AG04450 (cell line): ENCODE measurements at places on chromosomes 13 and 19. TPM values are rescaled to one million over a fixed set of nuclear protein-coding genes. Genes with fewer than 3 reads are reported as not detected.

PSG7 gene
- polyA plus RNA-seq, result 0.10 TPM in 2 replicates

LAIR1 gene
- not detected in 2 replicates for polyA plus RNA-seq

MEIOSIN gene
- polyA plus RNA-seq, result not detected in 2 replicates

CCDC9 gene
- polyA plus RNA-seq, result 5.0 and 6.6 TPM in 2 replicates

KISS1R gene
- not detected in 2 replicates for polyA plus RNA-seq

ZNF581 gene
- 19.1 and 22.9 TPM in 2 replicates for polyA plus RNA-seq

LGI4 gene
- polyA plus RNA-seq, result 0.07 TPM in 1 of 2 replicates, not detected in the other

OR7G2 gene
- polyA plus RNA-seq, result not detected in 2 replicates

SERPINE3 gene
- not detected in 2 replicates for polyA plus RNA-seq

ZNF565 gene
- 3.3 and 3.4 TPM in 2 replicates for polyA plus RNA-seq

LPAR6 gene
- polyA plus RNA-seq, result 5.2 and 10.5 TPM in 2 replicates

- no peak for DNase-seq
These were observed 11.0 kb upstream of the ZNF823 start for GRCh38 chr19:11749751-11750150.

DNA sequence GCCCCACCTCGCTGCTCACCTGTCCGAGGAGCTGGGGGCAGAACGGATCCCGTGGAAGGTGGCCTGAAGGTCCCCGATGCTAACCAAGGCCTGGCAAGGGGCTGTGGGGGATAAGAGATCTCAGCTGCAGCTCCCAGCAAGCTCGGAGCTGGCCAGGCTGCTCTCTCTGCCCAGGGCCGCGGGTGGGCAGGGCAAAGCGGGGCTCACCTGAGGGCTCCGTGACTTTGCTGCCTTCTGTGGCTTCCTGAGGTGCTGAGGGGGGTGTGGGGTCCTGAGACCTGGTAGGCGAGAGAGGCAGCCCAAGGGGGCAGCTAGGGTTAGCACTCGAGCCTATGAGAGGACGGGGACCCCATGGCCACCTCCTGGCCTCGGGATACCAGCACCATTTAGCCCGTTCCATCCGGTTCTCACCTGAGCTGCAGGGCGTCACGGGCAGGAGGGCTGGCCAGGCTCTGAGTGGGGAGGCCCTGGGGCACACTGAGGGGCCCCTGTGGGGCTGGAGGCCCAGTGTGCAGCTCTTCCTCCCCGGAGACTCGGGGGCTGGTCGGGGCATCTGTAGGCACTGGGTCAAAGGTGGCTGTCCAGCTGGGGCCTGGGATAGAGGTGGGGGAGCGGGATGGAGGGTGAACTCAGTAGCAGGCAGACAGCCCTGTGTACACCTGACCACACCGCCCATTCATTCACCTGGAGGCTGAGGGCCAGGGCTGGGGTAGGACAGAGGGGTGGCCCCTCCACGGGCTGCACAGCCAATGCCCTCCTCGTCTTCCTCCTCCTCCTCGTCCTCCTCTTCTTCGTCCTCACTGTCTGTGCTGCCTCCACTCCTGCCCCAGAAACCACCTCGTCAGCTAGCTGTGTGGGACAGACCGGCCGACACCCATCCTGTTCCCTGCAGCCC is 3.1 kb upstream of the TMEM86B start:
- no peak for DNase-seq

GRCh38 chr19:49421039-49421877 is 2.0 kb downstream of the PTH2 start:
- no peak for DNase-seq

DNA sequence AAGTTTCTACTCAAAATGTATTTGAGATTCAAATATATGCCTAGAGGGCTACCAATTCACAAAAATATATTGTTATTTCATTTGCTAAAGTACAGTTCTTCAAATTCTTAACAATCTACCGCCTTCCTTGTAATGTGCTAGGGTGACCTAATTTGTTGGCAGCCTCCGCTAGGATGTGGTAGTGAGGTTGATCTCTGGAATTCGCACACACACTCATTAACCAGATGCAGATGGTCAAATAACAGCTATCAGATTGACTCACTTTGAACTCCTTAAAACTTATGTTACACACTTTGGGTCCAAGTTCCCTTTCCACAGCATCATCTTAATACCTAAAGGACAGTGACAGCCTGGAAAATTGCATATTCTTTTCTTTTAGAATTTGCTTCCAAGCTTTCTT is 367.3 kb downstream of the DCT start:
- DNase-seq, result peak; percentile 89

- DNase-seq, result no peak
These were observed 736 bp downstream of the SMAD9 start for GRCh38 chr13:36919171-36919832.

- DNase-seq, result no peak
These were observed 871.4 kb upstream of the GPC6 start for GRCh38 chr13:92355213-92355612.

DNA sequence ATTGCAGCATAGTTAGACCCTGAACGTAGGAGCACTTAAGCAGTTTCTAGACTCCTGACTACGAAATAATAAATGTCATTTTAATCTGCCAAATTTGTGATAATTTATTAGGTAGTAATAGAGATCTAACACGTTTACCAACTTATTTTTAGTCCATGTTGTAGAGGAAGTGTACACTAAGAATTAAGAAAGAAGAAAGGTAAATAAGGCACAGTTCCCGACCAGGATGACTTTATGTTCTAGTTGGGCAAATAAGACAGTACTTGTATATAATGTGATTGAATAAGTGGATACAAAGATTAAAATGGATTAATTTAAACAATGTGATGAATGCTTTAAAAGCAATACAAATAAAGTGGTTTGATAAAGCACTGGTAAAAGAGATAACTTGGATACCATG is 1306.2 kb upstream of the PCDH20 start:
- no peak for DNase-seq

GRCh38 chr13:27960362-27961226 is 8.5 kb downstream of the CDX2 start:
- no peak for DNase-seq

DNA sequence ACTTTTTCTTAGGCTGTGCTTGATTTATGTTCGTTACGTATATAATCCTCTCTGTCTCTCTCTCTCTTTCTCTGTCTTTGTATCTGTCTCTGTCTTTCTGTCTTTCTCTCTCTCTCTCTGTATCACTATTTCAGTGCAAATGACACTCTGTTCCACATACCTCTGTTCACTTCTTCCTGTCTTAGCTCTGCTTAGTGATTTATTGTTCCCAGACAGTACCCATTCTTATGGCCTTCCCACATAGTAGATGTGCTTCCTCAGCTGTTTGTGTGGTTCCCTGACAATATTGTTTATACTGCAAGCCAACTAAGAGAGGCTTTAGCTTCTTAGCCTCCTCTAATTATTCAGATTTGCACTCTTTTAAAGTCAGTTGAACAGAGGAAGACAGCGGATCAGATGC is 1244.2 kb downstream of the DIAPH3 start:
- DNase-seq, result no peak

GRCh38 chr19:44303976-44304568 is 753 bp downstream of the ZNF235 start:
- no peak for DNase-seq

DNA sequence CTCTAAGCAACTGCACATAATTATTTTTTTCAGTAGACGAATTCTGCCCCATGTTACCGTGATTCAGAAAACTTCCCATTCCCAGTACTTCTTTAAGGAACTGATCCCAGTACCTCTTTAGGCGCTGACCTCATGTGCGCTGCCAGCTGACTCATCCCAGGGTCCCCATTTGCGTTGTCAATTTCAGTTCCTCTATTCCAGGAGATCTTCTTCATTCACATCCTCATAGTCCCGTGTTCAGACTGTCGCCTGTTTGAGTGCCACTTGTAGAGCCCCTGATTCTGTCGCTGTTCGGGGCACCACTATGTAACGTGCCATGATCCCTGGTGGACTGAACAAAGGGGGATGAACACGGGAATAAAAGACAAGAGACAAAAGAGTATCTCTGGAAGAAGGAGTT is 16.4 kb downstream of the FPR3 start:
- no peak for DNase-seq

DNA sequence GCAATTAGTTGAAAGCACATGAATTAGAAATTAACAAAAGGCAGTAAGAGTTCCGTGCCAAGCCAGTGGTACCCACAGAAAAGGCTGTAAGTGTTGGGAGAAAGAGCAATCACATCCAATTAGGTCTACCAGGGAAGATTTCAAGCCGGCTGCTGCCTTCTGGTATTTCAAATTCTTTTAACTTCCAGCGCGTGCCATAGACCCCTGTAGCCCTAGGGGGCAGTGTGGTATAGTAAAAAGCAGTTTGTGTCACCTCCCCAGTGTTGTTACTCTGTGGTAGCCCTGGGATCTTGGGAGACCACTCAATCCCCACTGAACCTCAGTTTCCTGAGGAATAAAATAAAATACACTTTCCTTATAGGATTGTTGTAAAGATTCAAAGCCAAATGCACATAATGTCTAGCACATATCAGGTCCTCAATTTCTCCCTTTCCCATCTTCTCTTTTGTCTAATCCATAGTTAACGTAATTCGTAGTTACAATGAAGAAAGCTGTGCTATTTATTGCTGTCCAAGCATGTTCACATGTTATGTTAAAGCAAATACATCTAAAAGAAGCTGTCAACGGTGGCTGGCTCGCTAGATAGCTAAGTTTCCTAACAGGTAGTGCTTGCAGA is 230.2 kb downstream of the TDRD3 start:
- no peak for DNase-seq

GRCh38 chr13:48573213-48574007 is 40.5 kb upstream of the RCBTB2 start:
- no peak for DNase-seq

GRCh38 chr19:34448191-34448590 is 20.0 kb downstream of the UBA2 start:
- no peak for DNase-seq

DNA sequence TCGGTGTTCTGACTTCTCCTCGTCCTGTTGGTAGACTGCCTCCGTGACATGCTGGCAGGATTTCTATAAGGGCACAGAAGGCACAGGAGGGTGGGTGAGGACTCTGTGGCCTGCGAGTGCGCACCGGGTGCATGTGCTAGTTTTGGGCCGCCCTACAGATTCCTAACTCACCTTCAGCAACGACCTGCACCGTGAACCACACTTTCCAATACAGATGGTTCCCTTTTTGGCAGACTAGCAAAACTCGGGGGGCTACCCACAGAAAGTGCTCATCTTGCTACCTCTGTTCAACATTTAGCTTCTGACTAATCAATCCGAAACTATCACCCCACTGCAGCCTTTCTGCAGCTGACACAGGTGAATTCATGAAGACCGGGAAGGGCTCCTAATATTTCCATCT is 14.1 kb upstream of the AMER2 start:
- no peak for DNase-seq

- no peak for DNase-seq
These were observed 3.6 kb upstream of the A1BG start for GRCh38 chr19:58356766-58357480.

DNA sequence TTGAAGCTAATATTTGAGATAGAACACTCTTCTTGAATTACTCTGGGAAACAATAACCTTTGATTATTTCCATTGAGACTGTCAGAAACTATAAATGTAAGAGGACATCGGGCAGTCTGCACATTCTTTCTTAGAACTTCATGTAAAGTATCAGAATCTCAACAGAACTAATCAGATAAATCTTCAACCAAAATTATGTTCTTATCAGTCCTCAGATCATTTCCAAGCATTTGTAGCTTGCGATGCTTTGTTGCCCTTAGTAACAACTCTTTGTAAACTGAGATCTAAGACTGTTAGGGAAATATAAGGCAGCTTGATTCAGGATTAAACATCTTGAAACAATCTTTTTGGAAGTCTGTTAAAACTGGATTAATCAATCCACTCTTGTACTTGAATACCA is 70.3 kb downstream of the FNDC3A start:
- no peak for DNase-seq

GRCh38 chr13:23554000-23554399 is 16.2 kb upstream of the TNFRSF19 start:
- no peak for DNase-seq

DNA sequence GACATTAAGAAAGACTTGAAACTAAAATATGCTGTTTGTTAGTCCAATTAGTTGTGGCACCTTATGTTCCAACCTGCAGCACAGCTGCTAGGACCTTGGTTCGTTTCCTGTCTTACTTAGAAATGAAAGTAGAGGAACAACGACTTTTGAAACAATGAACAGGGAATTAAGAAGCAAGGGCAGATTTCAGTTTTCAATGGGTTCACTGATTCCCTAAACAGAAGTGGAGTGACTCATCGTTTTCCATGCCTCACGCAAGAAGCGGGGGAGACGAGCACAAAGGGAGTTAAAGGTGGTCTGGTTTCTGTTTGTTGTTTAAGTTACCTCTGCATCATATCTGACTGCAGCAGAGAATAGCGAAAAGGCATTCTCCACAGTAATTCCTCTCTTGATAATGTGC is 44.8 kb downstream of the PHF11 start:
- no peak for DNase-seq

DNA sequence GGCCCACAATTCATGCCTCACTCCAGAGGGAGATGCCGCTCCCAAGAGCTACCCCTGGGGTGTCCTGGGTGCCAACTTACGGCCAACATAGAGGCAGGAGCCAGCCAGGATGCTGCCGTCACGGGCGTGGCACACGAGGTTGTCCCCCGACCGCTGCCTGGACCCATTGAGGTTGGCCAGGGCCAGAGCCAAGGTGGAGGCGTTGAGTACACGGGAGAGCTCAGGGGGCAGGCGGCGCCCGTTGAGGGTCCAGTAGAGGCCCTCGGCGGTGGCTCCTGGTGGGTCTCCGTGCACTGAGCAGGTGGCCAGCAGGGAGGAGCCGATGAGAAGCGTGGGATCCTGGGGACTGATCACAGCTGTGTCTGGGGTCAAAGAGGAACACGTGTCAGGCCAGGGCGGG is 7.1 kb downstream of the CRLF1 start:
- no peak for DNase-seq

DNA sequence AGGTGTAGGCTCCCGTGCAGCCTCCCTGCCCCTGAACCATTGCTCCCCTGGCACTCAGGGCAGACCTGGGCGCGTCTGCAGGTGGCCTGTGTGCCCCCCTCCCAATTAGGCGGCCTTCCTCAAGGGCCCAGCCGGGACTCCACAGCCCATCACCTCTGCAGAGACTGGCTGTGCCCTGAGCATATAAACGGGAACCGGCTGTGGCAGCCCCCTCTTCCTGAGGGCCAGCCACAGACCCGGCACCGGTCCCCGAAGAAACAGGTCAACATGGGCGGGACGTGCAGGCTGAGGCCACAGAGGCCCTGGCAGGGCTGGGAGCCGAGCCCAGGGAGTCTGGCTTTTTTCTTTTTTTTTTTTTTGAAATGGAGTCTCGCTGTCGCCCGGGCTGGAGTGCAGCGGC is 12.0 kb downstream of the PIAS4 start:
- no peak for DNase-seq

- DNase-seq, result no peak
These were observed 10.9 kb downstream of the C3 start for GRCh38 chr19:6709549-6709948.

- no peak for DNase-seq
These were observed 216.2 kb downstream of the IRS2 start for GRCh38 chr13:109569958-109570711.

DNA sequence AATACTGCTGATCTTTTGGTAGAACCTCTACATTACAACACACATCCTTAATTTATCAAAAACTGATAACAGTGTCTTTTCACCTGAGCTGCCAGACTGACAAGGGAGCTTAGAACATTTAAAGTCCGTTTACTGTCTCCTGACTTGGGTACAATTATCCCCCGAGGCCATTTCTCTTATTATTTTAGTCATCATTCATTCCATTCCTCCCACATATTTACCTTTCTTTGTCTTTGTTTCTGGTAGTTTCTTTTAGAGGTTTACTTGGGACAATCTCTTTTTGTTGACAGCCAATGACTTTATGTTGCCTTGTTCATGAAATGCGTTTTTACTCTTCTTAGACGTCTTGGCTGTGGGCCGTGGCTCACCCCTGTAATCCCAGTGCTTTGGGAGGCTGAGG is 186.9 kb downstream of the PCCA start:
- DNase-seq, result no peak

- no peak for DNase-seq
These were observed 53.3 kb upstream of the C13orf46 start for GRCh38 chr13:114027046-114027715.
